ENCODE measurements at places on chromosomes 4 and X.
A peak's percentile ranks its signal among the peaks of the same experiment; 100 is the strongest.

DNA sequence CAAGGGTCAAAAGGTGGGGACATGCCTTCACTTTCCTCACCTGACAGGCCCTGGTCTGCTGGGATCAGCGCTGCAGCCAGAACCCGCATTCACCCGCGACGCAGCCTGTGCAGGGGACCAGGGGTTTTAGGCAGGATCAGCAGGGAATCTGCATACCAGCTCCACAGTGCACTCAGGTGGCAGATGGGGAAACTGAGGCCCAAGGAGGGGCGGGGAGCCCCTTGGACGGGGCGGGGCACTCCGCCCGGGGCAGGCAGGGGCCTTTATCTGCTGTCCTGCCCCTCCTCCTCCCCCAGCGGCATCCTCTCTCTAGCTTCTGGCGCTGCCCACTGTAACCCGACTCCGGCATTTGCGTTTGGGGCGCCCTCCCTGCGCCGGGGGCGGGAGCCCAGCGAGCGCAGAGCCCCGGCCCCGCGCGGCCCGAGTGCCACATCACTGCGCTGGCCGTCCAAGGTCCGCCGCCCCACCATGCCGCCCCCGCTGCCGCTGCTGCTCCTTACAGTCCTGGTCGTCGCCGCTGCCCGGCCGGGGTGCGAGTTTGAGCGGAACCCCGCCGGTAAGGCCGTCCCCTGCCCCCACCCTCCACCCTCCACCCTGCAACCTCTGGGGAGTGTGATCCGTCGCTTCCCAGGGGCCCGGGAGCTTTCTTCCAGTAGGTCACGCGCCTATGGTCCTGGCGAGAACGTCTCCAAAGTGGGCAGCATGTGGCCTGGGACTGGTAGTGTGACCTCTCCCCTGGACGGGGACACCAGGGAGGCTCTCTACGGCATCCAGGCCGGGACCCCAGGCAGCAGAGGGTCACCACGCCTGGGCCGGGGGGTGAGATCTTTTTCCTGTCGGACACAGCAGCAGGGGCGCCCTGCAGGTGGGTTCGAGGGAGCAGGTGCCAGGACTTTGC, at the start of gene CPZ:
Gene CPZ (plus strand): TSS at position 400 of the 898 bp plus-strand sequence. CDS start 69 bp downstream, at position 469.
- H3K36me3 ChIP-seq, result no peaks in the 10 kb centered on the region
- H3K4me3 ChIP-seq, result no peak within 1 kb of the TSS
- H3K27me3 ChIP-seq, result no peaks in the 10 kb centered on the region
- H3K4me1 ChIP-seq, result peaks cover 11% of the 10 kb centered on the region
- no peak for DNase-seq

DNA sequence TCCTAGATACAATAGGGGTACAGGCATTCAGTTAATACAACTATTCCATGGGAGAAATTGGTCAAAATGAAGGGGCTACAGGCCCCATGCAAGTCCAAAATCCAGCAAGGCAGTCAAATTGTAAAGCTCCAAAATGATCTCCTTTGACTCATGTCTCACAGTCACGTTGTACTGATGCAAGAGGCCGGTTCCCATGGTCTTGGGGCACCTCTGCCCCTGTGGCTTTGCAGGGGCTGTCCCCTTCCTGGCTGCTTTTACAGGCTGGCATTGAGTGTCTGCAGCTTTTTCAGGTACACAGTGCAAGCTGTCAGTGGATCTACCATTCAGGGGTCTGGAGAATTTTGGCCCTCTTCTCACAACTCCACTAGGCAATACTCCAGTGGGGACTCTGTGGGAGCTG, 12.5 kb upstream of the ASIC5 start:
- no peaks in the 10 kb centered on the region for H3K27me3 ChIP-seq
- H3K36me3 ChIP-seq, result no peaks in the 10 kb centered on the region
- no peaks in the 10 kb centered on the region for H3K4me1 ChIP-seq
- H3K27ac ChIP-seq, result no peak overlapping the region
- DNase-seq, result no peak

GRCh38 chr4:77911842-77912450, 49.3 kb downstream of the MRPL1 start:
- no peaks in the 10 kb centered on the region for H3K4me1 ChIP-seq
- H3K27ac ChIP-seq, result no peak overlapping the region
- no peak overlapping the region for H3K4me3 ChIP-seq
- peaks cover 15% of the 10 kb centered on the region for H3K36me3 ChIP-seq
- no peaks in the 10 kb centered on the region for H3K27me3 ChIP-seq

- H3K27me3 ChIP-seq, result no peaks in the 10 kb centered on the region
- DNase-seq, result no peak
- H3K4me3 ChIP-seq, result no peak overlapping the region
Observed at GRCh38 chr4:4637710-4638109, 95.9 kb upstream of the STX18 start.

DNA sequence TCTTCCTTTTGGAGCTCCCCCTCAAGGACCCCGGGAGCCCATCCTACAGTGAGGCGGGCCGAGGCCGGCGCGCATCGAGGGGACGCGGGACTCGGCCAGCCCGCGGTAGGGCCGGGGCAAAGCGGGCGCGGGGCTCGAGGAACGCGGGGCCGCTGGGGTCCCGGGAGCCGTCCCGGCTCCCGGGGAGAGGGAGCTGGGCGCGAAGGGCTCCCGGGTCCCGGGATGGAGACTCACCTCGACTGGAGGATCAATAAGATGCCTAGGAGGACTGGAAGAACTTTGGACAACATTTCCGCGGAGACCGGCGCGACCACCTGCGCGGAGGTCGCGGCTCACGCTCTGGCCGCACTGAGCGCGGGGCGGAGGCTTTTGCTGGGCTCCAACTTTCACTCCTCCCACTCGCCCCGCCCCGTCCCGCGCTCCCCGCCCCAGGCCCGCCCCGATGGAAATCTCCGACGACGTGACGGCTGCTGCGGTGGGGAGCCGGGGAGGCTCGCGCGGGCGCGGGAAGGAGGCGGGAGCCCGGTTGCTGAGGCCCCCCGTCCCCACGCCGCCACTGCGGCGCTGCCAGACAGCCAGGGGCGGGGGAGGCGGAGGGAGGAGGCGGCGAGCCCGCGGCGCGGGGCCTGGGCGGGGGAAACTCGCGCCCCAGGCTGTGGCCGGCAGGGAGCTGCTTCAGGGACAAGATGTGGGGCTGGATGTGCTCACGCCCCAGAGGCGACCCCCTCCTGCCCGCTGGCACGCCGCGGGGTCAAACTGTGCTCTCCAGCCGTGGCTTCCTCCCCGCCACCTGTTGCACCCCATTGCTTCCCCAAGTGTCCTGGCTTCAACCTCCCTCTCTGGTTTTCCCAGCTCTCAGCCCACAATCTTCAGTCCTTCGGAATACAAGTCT, at the start of gene GABRE:
Gene GABRE (minus strand): TSS at position 341 of the 892 bp plus-strand sequence. CDS start 51 bp downstream, at position 290.
- H3K27me3 ChIP-seq, result no peaks in the 10 kb centered on the region
- peak within 1 kb of the TSS; percentile 56 for H3K4me3 ChIP-seq
- H3K36me3 ChIP-seq, result peaks cover 3% of the 10 kb centered on the region
- no peaks in the 10 kb centered on the region for H3K4me1 ChIP-seq

- no peaks in the 10 kb centered on the region for H3K4me1 ChIP-seq
- H3K36me3 ChIP-seq, result no peaks in the 10 kb centered on the region
- H3K27ac ChIP-seq, result no peak overlapping the region
Observed at GRCh38 chrX:128891554-128891953, 631.7 kb downstream of the SMARCA1 start.
